ENCODE measurements at places on chromosomes 12 and 14. TPM values are rescaled to one million over a fixed set of nuclear protein-coding genes. Genes with fewer than 3 reads are reported as not detected.
A peak's percentile ranks its signal among the peaks of the same experiment; 100 is the strongest.

Gene ANO2
- 4.5 TPM for total RNA-seq

Gene KLRC1
- not detected for total RNA-seq

Gene TAC3
- 18.0 TPM for total RNA-seq

Gene HNF1A
- total RNA-seq: not detected

DNA sequence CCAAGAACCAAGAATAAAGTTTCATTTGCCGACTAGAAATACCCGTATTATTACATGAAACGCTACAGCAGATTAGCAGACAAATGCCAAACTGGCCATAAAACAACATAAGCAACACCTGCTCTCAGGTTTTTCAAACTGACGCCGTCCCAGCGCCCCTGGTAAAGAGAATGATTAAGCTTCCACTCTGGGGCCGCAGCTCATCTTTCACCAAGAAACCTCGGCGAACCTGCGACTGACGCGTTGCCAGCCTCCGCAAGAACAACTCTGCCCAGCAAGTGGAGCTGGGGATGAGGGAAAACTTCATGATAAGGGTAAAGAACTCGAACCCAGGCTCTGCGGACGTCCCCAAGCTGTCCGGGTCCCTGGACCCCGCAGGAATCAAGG, 530 bp downstream of the ARL1 start:
- peaks cover 2% of the 10 kb centered on the region for H3K27me3 ChIP-seq
- peaks cover 4% of the 10 kb centered on the region for H3K36me3 ChIP-seq
- no peak for DNase-seq
- peak overlapping the region; percentile 97 for H3K27ac ChIP-seq
- peaks cover 13% of the 10 kb centered on the region for H3K4me1 ChIP-seq

Gene AQP2
- total RNA-seq: 0.05 TPM

GRCh38 chr14:104689881-104690711, 678 bp downstream of the INF2 start:
- DNase-seq: no peak
- peaks cover 8% of the 10 kb centered on the region for H3K27me3 ChIP-seq
- peaks cover 7% of the 10 kb centered on the region for H3K4me1 ChIP-seq
- peak overlapping the region; percentile 83 for H3K4me3 ChIP-seq
- H3K27ac ChIP-seq: no peak overlapping the region

DNA sequence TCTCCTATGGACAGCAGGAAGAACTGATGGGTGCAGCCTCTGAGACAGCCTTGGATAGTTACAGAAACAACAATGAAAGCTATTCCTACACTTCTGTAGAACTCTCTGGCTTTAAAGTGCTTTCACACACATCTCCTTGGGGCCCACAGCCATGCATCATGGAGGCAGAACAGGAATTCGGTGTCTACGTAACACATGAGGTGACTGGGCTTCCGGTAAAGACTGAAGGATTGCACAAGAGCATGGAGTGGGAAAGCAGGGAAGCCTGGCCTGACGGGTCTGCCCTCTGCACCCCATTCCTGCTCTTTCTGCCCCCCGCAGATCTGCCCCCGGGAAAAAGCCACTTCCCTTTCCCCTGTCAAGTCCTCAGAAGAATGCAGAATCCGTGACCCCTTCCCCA, 82.6 kb downstream of the VWF start:
- H3K36me3 ChIP-seq: peaks cover 11% of the 10 kb centered on the region
- H3K4me3 ChIP-seq: no peak overlapping the region
- peaks cover 13% of the 10 kb centered on the region for H3K4me1 ChIP-seq
- DNase-seq: no peak

DNA sequence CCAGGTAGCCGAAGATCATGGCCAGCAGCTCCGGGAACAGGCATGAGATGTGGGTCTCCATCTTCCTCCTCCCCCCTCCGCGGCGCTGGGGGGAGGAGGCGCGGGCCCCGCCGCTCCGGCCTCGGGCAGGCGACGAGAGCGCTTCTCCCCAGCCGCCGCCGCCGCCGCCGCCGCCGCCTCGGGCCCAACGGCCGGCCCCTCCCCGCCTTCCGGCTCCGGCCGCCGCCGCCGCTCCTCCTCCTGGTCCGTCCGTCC, 448 bp downstream of the FBXL14 start:
- peaks cover 12% of the 10 kb centered on the region for H3K36me3 ChIP-seq
- no peak overlapping the region for H3K27ac ChIP-seq
- peaks cover 18% of the 10 kb centered on the region for H3K27me3 ChIP-seq
- no peak overlapping the region for H3K4me3 ChIP-seq
- H3K4me1 ChIP-seq: peaks cover 46% of the 10 kb centered on the region
- no peak for DNase-seq

All from endothelial cell (in vitro differentiated cells).